ENCODE measurements at places on chromosomes 1 and 21.

DNA sequence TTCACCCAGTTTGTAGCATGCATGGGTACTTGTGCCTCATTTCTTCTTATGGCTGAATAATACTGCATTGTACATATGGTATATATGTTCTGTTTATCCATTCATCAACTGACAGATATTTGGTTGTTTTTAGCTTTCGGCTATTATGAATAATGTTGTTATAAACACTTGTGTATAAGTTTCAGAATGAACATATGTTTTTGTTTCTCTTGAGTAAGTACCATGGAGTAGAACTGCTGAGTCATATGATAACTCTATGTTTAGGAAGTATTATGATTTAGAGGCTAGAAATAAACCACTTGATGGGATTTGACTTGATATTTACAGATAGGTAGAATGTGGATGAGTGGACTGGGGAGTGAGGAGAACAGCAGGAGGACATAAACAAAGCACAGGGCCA lies 48.6 kb downstream of the WNT2B start:
- DNase-seq = no peak

DNA sequence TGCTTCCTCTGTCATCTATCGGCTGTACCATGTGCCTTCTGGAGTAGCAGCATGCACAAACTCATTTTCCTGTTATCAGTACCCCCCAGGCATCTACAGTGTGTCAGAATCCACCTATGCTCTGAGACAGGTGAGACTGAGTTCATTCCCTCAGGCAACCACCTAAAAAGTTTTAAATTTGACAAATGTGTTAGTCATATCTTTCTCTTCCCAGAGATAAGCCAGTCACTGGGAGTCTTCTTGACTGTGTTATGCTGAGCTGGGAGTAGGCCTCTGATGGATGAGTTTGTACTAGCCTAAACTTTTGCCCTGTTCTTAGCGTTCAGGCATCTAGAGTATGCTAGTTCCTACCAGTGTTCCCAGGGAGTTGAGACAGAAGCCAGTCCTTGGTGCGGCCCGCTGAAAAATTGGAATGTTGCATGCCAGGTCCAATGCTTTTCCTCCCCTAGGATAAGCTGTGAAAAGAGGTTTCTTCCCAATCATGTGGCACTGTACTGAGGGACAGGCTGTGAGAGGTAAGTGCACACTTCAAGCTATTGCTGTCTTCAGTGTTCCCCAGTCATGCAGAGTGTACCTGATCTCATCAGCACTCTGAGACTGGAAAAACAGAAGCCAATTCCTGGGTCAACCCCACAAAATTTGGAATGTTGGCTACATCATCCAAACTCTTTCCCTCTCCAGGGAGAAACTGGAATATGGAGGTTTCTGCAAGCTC lies 1202.3 kb downstream of the NCAM2 start:
- no peak for DNase-seq

DNA sequence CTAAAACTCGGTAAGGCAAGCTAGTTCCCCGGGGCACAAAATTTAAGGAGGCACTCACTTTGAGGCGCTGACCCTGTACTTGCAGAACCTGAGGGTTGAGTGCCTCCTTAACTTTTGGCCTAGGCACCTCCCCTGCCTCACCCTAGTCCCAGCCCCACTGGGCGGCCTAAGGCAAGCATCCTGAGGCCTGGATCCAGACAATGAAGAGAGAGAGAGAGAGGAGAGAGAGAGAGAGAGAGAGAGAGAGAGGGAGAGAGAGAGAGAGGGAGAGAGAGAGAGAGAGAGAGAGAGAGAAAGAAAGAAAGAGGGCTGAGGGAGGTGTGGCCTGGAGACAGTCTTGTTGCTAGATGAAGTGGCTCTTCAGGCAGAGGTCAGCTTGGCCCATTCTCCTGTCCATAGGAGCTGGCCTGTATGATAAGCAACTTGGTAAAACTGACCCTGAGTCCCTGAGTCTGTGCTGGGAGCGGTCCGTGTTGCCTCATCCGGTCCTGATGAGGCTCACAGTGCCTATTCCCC lies 7.4 kb upstream of the LRRN2 start:
- no peak for DNase-seq

GRCh38 chr1:76876655-76877395 lies 9.5 kb downstream of the ST6GALNAC5 start:
- no peak for DNase-seq

- no peak for DNase-seq
Measured at GRCh38 chr21:29434081-29434480, 135.4 kb downstream of the BACH1 start.

DNA sequence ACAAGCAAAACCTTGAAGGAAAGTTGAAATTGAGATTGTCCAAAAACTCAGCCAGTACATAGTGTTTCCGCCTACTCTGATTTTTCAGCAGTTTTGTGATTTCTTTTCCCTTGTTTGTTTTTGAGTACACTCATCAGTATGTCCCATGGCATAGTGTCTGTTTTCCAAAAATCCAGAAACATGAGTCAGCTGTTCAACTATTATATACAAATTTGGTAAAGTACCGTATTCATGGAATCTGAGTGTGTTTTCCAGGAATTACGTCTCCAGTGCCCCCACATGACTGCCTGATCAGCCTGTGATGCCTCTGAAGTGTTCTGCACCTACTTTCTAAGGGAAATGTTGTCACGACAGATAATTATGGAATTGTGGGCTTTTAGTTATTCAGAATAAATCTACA lies 186.8 kb downstream of the LTN1 start:
- peak; percentile 84 for DNase-seq

DNA sequence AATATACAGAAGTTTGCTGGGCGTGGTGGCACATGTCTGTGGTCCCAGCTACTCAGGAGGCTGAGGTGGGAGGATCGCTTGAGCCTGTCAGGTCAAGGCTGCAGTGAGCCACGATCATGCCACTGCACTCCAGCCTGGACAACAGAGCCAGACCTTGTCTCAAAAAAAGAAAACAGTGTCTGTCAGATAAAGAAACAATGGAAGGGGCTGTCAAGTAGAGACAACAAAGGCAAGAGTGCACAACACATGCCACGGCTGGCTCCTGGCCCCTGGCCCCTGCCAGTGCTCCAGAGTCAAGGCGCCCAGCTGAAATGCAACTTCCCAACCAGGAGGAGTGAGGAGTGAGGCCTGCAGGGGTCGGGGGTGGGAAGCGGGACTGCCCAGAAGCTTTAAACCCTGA lies 32.6 kb downstream of the PRDM15 start:
- DNase-seq = no peak

- DNase-seq = no peak
Measured at GRCh38 chr1:118158924-118159323, 26.1 kb downstream of the SPAG17 start.

- no peak for DNase-seq
Measured at GRCh38 chr1:96934282-96934681, 212.7 kb downstream of the PTBP2 start.

DNA sequence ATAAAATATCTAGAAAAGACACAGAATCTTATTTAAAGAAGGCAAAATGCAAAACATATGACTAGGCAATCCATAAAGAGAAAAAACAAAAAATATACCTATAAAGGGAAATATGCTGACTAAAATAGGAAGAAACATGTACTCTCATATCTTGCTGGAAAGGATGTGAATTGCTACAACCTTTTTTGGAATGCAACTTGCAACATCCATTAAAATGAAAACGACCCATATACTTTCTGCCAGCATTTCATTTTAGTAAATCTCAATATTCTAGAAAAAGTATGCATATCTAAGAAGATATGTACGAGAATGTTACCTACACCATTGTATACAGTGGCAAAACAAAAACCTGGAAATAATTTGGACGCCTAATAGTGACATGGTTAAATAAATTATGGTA lies 56.6 kb downstream of the EDEM3 start:
- no peak for DNase-seq

GRCh38 chr1:28159680-28160079 lies 16.8 kb downstream of the PTAFR start:
- DNase-seq = no peak

GRCh38 chr1:21700094-21700493 lies 30.9 kb upstream of the RAP1GAP start:
- no peak for DNase-seq

GRCh38 chr1:64810001-64810400 lies 65.1 kb downstream of the RAVER2 start:
- no peak for DNase-seq

- no peak for DNase-seq
Measured at GRCh38 chr21:33767236-33767635, 124.9 kb downstream of the ITSN1 start.

DNA sequence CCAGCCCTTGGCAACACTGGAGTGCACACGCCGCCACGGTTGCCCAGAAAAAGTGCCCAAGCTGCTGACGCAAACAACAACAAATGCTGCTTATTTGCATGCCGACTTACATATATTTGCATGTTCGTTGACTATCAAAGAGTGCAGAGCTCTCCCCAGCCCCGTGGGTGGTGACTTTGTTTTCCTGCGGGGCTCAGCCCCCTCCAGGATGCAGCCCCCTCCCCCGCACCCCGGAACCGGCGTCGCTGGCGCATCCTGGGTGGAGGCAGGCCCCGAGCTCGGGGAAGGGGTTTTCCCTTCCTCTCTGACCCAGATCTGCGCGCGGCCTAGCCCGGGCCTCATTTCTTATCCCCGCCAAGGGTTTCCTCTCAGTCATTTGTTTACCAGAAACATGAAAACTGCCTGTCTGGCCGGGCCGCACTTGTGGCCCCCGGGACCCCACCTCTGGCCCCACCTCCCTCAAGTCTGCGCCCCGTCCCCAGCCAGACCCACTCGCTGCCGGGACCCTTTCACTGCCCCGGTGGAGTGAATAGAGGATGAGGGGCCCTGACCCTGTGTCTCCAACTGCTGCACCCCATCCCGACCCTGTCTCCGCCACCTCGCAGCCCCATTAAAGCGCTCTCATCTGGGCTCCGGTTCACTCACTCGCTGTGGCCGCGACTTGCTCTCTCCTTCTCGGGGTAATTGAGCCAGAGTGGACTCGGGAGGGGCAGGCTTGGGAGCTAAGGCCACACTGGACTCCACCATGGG lies 5.5 kb downstream of the TNFRSF25 start:
- no peak for DNase-seq

DNA sequence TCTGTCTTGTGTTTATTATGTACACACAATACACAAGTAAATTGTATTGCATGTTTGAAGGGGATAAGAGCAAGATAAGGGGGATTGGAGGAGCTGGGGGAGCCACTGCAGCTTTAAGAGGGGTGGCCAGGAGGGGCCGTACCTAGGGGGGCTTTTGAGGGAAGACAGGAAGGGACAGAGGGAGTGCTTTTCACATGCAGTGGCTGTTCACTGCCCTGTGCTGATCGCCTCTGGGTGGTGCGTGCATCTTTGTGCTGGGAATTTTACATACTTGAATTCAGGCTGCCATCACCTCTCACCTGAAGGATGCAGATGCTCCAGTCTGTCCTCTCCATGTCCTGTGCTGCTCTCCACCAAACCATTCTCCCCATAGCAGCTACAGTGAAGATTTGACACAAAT lies 179.5 kb downstream of the PTPRU start:
- DNase-seq = no peak

- no peak for DNase-seq
Measured at GRCh38 chr1:119331915-119332314, 36.7 kb upstream of the HAO2 start.

DNA sequence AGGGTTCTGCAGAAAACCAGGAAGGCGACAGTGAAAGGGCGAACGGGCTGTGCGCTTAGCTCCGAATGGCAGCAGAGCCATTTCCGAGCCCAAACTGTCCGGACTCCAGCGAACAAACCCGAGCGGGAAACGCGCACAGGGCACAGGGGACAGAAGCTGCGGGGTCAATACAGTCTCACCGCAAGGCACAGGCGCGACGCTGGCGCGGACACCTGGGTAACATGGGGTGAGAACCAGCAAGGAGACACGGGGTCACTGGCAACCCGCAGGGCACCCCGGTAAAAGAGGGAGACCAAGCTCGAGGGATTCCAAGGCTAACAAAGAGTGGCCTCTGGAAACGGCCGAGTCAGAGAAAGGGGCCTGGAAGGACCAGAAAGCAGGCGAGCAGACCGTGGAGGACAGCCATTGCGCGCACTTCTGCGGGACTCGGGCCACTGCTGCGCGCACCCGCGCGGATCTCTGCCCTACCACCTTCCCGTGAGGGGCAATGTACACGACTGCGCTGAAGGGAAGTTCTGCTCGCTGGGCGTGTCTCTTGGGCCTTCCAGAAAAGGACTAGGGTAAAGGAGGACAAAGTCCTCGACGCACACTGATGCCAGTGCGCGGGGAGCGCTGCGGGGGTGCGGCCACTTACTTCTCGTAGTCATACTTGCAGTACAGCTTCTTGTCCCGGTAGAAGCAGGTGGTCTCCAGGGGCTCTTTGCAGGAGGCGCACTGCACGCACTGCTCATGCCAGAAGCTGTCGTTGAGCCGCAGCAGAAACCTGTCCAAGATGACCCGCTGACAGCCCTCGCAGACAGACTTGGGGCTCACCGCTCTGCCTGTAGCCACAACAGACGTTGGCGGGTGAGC lies 3.8 kb downstream of the LMX1A start:
- DNase-seq = no peak

- DNase-seq = no peak
Measured at GRCh38 chr1:41526956-41527561, 42.6 kb upstream of the EDN2 start.

DNA sequence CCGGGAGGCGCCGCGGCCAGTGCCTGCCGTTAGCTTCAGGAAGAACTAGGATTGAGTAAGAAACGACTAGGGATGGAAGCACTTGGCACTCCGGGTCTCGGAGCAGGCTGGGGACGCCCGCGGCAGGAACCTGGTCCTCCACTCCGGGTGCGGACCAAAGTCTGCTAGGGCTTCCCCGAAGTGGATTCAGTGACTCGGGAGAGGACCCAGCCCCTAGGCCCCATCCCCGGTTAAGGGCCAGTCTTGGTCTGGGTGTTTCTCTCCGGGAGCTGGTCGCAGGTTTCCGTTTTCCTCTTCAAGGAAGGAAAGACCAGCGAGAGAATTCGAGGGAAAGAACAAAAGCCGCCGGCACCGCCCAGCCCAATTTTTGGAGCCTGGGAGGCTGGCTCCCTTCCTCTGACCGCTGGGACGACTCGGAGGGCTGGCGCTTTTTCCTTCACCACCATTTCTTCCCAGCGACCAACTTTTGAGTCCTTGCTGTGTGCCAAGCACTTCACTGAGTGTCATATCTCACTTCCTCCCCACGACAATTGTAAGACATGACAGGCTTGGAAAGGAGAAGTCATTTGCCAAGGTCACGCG lies 16.8 kb upstream of the STMN1 start:
- no peak for DNase-seq

GRCh38 chr21:41833497-41834115 lies 45.5 kb downstream of the PRDM15 start:
- no peak for DNase-seq

GRCh38 chr1:15427280-15427666 lies 11.0 kb upstream of the CTRC start:
- DNase-seq = no peak

- no peak for DNase-seq
Measured at GRCh38 chr1:167262836-167263235, 42.1 kb downstream of the POU2F1 start.

- no peak for DNase-seq
Measured at GRCh38 chr21:44421901-44422840, 33.1 kb upstream of the LRRC3 start.

- no peak for DNase-seq
Measured at GRCh38 chr1:225617956-225618355, 35.0 kb downstream of the ENAH start.

DNA sequence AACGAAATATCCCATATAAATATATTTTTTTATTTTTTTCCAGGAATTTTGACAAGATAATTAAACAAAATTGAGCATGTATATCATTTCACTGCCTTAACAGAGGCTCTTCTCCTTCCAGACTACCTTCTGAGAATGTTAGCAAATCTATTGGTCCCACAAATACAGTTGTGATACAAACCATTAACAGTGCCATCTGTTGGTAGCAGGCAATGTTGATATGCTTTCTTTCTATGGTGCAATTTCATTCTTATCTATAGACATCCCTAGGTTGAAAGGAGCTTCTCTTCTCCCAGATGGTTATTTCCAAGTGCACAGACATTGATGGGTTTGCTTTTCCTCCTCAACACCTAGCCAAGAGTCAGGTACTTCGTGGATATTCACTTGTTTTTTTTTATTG lies 303.6 kb downstream of the USH2A start:
- DNase-seq = peak; percentile 14
